ENCODE measurements at places on chromosomes 7 and 10.
A peak's percentile ranks its signal among the peaks of the same experiment; 100 is the strongest.

DNA sequence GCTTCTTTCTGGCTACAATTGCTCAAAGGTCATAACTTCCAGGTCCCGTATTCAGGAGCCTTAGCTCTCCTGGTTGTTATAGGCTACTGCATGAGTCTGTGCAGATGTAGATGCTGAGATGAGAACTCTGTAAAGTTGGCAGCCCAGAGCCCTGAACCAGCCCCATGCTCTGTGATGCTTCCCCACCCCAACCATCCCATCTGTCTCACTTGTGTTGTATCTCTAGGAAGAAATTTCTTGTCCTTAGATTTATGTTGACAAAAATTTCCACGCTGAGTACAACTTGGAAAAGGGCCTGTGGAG, 61.2 kb upstream of the EEPD1 start:
- DNase-seq: no peak

DNA sequence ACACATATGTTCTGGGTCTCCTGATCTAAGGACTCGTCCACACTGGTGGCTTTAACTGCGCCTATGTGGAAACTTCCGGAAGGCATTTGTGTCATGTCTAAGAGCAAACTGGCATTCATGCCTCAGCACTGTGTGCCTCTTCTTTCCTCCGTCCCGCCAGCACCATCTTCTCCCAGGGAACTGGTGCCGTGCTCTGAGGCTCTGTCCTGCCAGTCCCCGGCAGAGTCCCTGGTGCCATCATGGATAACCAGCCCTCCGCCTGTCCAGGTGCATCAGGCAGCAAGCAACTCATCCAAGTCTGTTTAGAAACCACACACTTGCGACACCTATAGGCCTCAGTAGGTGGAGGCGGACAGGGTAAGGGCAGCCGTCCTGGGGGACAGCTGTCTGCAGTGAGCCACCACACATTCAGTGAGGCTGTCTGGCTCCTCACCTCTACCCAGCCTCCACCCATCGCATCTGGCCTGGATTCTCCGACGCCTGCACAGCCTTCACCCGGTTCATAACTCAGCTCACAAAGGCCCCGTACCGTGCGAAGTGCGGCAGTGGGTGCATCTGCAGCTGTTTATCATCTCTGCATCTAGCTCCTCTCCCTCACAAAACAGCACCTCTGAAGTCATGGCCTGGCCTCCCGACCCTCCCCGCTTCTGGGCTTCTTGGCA, 162.7 kb downstream of the DIP2C start:
- no peak for DNase-seq

DNA sequence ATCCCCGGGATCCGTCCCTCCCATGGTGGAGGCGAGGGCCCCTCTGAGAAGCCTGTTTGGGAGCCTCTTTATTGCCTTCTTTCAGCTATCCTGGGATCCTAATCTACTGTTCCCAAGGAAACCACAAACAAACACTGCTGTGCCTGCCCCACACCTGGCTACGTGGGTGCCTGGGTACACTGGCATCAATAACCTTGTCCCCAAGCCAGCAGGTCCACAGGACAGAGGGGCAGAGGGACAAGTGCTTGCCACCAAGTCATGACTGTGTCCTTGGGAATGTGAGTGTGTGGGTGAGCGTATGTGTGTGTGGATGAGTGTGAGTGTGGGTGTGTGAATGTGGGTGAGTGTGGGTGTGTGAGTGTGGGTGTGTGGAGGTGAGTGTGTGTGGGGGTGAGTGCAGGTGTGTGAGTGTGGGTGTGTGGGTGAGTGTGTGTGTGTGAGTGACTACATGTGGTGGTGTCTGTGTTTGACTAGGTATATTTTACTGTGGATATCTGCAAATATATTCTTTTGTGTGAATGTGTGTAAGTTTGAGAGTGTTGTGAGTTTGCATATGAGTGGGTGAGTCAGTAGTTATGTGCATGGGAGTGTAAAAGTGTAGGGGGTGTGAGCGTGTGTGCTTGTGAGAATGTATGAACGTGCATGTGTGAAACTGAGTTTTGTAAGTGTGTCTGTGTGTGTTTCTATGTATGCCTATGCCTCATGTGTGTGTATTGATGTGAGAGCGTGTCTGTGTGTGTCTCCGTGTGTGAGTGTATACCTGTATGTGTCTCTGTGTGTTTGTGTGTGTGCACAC, 96.1 kb downstream of the TNS3 start:
- no peak for DNase-seq

- DNase-seq: no peak
Measured at GRCh38 chr10:46515793-46516192, 40.7 kb downstream of the GPRIN2 start.

GRCh38 chr7:132336797-132337196, 239.5 kb downstream of the PLXNA4 start:
- no peak for DNase-seq

DNA sequence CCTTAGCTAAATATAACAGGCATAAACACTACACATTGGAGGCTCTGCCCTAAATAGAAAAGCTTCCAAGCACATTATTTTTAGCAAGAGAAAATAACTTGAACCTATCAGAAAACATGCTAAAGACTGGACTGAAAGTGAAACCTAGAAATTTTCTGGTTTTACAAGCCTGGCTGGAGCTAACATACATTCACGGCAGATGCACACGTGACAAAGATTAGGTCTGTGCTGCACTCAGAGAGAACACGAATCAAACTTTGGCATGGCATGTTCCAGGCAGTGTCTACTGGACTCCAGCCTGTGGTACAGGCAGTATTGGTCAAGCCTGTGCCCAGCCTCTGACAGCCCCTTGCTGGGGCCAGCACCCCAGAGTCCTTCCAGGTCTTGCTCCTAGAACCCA, 94.1 kb upstream of the PCBD1 start:
- no peak for DNase-seq

DNA sequence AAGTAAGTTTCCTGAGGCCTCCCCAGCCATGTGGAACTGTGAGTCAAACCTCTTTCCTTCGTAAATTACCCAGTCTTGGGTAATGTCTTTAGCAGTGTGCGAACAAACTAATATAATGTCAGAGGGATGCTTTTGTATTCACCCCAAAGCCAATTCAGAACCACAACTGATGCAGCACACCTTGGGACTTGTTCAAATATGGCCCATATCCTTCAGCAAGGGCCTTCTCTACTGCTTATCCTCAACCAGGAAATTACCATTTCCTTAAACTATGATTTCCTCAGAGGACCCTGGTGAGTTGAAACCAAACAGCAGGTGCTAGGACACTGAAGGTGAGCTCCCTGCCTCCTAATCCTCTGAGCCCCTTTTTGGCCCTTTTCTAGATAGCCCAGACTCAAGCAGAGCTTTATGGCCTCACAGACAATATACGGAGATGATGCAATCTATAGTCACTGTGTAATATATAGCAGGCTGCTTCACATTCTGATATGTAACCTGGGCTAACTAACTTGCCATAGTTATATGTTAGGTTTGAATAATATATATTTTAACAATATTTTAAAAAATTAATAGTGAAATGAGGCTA, 15.2 kb downstream of the SRI start:
- DNase-seq: no peak

- DNase-seq: no peak
Measured at GRCh38 chr7:2876031-2876731, 32.1 kb upstream of the GNA12 start.

DNA sequence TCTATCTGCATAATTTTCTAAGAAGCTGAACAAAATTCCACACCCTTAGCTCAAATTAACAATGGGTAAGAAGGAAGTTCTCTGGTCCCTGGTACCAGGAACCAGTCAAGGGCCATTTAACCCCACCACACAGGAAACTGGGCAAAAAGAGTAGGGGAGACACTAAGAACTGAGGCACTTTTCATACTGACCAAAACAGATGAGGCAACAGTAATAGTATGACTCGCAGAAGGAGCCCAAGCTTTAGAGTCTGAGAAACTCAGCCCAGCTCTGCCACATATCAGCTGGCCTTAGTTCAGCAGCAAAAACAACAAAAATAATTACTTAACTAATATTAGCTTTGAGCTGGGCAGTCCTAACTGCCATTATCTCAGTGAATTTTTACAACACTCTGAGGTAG, 221.2 kb downstream of the FAM107B start:
- DNase-seq: no peak

GRCh38 chr10:89481662-89482061, 53.7 kb downstream of the SLC16A12 start:
- no peak for DNase-seq

- DNase-seq: no peak
Measured at GRCh38 chr7:130048906-130049305, 2.3 kb downstream of the ZC3HC1 start.

DNA sequence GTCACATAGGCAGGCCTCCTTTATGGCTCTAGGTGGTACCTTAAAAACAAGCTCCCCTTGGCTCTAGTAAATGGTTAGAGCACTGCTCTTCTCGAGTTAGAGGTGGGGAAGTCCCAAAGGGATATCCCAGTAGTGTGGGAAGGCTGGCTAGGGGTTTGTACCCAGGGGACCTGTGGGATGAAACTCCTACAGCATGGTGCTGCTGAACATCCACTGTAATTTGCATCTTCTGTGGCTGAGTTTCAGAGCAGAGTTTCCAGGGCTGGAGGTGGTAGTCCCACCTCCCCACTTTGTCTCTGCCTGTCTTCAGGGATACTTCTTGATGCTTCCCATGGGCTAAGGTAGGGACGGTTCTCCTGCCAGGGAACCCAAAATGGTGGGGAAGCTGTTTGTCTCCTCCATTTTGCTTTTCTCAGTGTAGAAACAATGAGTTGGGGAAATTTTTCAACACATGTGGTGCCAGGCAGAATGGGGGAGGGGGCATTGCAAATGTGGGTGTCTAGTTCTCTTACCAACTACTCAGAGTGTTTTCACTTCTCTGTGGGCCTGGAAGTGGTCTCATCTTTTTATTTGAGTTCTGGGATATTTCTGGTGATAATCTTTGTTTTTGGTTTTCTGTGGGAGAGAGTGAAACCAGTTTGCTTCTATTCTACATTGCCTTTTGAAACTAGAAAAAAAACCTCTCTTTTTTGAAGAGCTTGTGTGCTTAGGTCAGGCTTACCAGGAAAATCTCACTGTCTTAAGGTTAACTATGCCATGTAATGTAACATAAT, 36.3 kb downstream of the SCART1 start:
- DNase-seq: no peak

GRCh38 chr7:96997512-96998032, 7.8 kb upstream of the DLX6 start:
- DNase-seq: no peak

GRCh38 chr10:63712717-63713115, 191.5 kb downstream of the REEP3 start:
- no peak for DNase-seq

DNA sequence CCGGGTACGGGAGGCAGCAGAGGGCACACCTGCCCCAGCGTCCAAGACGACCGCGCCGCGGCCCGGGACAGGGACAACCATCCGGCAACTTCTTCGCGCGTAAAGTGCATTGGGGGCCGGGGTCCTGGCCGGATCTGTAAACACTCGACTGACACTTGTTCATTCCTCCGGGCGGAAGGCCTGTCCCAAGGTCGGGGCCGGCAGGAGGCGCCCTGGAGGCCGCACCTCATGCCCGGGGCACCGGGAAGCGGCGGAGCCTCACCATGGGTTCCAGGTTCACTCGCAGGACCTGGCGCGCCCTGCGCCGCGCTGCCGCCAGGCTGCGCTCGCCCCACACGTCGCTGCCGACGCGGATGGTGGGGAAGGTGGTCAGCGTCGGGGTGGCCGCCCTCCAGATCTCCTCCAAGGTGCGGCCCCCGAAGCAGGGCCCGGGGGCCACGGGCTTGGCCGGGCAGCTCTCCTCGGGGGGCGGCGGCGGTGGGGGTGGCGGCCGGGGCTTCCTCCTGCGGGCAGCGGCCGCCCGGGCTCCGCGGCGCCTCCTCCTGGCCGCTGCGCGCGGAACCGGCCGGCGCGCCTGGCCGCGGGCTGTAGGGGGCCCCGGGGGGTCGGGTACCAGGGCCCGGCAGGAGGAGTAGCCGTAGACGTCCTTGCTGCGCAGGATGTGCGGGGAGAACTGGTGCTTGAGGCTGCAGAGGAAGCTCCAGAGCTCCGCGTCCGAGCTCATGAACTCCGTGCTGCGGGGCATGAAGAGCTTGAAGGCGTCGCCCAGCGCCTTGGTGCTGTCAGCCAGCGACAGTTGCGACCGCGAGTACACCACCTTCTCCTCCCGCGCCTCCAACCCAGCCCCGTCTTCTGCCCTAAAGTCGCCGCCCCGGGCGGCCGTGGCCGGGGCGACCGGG, 746 bp downstream of the CCDC71L start:
- DNase-seq: peak; percentile 73

- no peak for DNase-seq
Measured at GRCh38 chr10:80292607-80293239, 3.3 kb upstream of the MAT1A start.

DNA sequence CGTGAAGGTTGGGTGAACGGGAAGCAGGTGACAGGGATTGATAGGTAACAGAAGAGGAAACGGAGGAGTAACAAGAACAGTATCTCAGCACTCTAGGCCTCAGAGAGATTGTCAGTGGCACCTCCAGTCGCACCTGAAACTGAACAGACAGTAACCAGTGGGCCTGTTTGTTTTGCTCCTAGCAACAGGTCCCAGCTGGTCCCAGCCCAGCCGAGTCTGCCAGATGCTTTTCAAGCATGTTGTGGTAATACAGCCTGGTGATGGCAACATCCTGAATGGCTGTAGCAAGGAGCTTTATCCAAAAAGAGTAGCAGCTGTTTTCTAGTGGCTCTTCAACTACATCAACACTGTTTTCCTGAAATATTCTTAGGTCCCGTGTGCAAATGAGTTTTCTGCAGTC, 4.7 kb downstream of the CACNB2 start:
- peak; percentile 44 for DNase-seq

DNA sequence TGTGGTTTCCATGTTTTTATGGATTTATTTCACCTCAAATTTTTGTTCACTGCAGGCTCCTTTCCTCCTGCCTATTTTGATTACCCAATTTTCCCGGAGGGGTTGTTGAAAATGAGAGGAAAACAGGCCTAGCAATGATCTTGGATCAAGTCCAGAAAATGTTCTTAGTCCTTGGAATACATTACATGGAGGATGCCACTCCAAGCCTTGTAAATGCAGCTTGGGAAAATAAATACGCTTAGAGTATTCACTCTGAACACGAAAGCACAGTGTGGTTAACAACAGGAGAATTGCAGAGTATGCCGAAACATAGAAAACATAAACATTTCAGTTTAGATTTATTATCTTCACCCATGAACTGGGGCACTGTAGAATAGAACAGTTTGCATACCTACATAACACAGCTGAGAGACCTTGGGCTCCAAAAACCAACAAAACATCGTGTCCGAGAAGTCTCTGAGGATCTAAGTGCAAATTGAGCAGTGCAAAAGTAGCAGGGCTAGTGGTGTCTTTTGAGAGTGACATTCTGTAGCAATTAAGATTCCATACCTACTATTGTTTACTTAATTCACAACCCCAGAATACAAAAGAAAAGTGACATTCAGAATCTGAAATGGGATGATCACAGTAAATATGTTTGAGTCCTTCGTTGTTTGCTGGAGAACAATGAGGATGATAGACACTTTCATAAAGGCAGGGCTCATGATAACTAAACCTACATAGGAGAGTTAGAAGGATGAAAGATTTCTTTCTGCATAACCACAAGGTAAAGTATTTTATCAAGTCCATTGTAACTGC, 7.6 kb upstream of the CD36 start:
- no peak for DNase-seq

- DNase-seq: no peak
Measured at GRCh38 chr7:80215734-80216133, 81.1 kb downstream of the GNAI1 start.
